H4 (cell line): ENCODE measurements at places on chromosomes 7 and 10. TPM values are rescaled to one million over a fixed set of nuclear protein-coding genes. Genes with fewer than 3 reads are reported as not detected.

GBX1 gene
- total RNA-seq = not detected in 2 replicates

GRCh38 chr7:8357536-8357935 is 75.9 kb upstream of the NXPH1 start:
- DNase-seq = no peak

DNA sequence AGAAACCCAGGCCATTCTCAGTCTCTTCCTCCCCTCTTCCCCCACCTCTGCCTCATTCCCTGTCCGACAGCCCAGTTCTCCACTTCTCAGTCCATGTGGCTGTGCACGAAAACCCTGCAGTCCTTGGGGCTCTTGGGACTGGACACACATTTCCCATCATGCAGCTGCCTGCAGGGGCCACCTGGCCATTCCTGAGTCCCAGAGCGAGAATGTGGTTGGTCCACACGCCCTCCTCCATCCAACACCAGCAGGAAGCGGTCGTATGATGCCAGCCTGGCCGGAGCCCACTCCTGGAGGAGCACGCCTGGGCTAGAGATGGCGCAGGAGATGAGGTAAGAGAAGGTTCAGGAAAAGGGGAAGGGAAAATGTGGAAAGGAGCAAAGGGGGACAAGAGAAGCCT is 222.5 kb downstream of the USP6NL start:
- no peak for DNase-seq

- no peak for DNase-seq
Observed at GRCh38 chr7:50798126-50798525, 15.4 kb upstream of the GRB10 start.

PPP1R9A gene
- total RNA-seq = 0.52 and 0.62 TPM in 2 replicates

- DNase-seq = no peak
Observed at GRCh38 chr7:30470163-30470770, 8.3 kb downstream of the NOD1 start.

DNA sequence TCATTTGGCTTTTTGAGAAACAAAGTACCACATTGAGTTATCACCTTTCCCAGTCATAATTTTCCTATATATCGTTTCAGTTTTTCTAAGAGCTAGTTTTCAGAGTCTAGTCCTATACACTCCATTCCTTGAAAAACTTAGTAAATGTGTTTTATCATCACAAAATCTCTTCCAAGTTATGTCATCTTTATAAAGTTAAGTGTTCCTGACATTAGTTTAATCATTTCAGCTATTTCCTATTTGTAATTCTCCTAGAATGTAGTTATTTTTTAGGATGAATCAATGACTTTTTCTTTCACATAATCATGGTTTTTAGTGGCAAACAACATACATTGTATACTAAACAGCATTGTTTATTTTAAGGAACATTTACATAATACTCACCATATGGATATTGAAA is 191.7 kb upstream of the BET1 start:
- DNase-seq = no peak

GRCh38 chr7:39605087-39605486 is 18.3 kb upstream of the RALA start:
- no peak for DNase-seq

NME8 gene
- total RNA-seq = not detected in 2 replicates

DNA sequence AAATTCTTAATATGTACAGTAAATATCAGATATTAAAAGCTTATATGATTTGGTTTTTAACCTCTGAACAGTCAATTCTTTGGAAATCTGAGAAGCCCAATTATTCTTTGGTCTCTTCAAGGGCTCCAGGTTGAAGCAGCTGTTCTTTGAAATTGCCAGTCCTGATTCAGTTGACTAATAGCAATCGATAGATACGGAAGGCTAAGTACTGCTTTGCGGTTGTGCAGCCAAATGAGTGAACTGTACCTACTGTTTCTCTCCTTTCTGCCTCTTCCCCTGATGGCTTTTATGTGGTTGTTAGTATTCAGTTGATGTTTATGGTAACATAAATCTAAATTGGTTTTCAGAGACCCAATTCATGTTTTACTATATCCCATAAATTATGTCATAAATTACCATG is 103.1 kb upstream of the RPA3 start:
- DNase-seq = no peak

DNA sequence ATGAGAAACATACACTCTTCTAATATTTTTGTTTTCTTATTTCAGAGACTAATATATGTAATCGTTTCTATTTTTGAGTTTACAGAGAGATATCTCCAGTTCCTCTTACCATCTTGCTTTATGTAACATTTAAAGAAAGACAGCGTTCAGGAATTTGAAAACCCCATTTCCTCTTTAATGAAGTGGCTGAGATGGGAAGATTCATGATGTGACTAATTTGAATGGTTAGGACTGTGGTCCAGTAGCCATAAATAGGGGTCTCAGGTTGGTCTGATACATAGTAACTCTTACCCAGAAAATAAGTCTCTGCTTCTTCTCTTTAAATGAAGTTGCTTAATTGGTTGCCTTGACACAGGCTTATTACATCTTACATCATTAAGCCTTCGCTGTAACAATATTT is 6.9 kb downstream of the KMT2E start:
- no peak for DNase-seq

DNA sequence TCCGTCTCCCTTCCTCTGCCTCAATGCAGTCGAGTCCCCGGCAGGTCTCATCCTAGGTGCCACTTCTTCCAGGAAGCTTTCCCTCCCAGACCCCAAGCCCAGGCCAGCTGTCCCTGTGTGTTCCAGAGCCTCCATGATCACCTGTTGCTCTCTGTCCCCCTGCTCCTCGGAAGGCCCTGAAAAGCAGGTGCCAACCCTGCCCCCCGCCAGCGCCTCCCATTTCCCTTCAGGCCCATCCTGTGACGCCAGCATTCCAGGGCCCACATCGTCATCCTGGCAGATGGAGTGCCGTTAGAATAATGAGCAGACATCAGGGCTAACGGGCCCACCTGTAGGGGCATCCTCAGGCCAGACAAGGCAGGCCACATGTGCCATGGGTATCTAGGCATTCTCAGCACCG is 253.0 kb upstream of the PPP2R2D start:
- DNase-seq = no peak

DNA sequence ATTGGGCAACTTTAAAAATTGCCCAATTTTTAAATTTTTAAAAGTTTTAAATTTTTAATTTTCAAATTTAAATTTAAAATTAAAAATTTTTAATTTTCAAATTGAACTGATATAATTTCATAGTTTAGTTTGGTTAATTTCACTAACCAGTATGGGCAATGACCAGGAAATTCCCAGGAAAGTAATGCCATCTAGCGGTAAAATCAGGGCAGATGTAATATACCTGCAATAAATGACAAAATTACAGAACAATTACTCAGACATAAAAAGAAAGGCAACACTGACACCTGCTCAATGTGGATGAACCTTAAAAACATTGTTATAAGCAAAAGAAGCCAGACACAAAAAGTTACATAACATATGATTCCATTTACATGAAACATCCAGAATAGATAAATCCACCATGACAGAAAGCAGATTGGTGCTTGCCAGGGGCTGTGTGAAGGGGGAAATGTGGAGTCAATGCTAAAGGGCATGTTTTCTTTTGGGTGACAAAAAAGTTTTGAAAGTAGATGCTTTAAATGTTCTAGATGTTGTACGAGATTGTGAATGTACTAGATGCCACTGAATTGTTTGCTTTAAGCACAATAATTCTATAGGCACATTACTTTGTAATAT is 28.6 kb upstream of the SLC16A12 start:
- DNase-seq = peak; percentile 46

HMX2 gene
- total RNA-seq = 0.27 TPM in 1 of 2 replicates, not detected in the other

GRCh38 chr7:91330191-91330808 is 66.1 kb downstream of the FZD1 start:
- no peak for DNase-seq

RBP3 gene
- total RNA-seq = not detected in 2 replicates

TMEM254 gene
- total RNA-seq = 6.9 and 14.8 TPM in 2 replicates

- peak; percentile 76 for DNase-seq
Observed at GRCh38 chr7:36600869-36601530, 123.3 kb downstream of the AOAH start.

SLF2 gene
- total RNA-seq = 13.9 and 14.0 TPM in 2 replicates

DNA sequence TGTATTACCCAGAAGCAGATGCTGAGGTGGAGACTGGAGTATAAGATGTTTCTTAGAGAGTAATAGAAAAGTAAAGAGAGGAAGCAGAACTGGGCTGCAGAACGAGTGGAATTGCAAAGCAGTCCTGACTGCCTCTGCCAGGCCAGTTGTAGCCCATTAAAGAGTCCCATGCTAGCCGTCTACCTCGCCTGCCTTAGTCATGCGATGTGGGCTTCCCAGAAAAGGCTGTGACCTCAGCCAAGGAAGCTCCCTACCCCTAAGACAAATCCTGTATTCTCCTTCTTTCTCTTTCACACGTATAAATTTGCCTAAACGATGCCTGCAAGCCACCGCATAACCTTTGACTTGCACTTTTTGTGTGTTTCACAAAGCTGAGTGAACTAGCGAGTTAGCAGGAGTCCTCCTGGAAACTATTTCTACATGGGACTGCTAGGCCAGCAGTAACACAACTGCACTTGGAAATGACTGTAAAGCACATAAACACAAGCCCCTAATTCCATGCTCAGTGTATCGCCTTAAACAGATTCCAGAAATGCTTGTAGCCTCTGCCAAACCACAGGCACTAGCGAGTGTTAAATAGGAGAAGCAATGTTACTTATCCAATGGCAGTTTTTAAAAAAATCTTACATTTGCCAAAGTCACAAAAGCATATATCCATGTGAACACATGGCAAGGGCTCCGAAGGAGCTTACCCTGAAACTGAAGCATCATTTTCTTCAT is 47.4 kb upstream of the GNAI1 start:
- peak; percentile 89 for DNase-seq

BAZ1B gene
- 68.6 and 74.8 TPM in 2 replicates for total RNA-seq

DNA sequence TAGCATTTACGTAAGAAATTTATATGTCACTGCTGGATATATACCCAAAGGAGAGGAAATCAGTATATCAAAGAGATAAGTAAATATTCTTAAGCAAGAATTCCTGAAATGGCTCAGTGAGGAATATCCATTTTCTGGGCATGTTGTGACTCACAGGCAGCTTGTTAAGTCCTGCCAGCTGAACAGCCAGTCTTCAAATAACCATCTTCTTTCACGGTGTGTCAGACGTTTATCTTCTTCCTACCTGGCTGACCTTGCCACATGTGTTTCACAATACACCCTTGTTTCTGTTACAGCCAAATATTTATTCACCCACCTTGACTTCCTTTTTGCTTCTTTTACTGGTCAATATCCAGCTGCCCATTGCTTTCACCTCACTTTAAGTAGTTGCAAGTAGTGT is 648.1 kb downstream of the ANKRD7 start:
- DNase-seq = peak; percentile 6

GRCh38 chr10:22391600-22391999 is 46.3 kb downstream of the SPAG6 start:
- no peak for DNase-seq

CDK14 gene
- 9.9 and 14.0 TPM in 2 replicates for total RNA-seq

GRCh38 chr7:35646289-35647023 is 48.5 kb downstream of the HERPUD2 start:
- no peak for DNase-seq

GCK gene
- not detected in 2 replicates for total RNA-seq

GRCh38 chr7:16123117-16123770 is 298.1 kb downstream of the CRPPA start:
- DNase-seq = no peak

GRCh38 chr10:95475003-95475383 is 86.2 kb downstream of the SORBS1 start:
- no peak for DNase-seq

DNA sequence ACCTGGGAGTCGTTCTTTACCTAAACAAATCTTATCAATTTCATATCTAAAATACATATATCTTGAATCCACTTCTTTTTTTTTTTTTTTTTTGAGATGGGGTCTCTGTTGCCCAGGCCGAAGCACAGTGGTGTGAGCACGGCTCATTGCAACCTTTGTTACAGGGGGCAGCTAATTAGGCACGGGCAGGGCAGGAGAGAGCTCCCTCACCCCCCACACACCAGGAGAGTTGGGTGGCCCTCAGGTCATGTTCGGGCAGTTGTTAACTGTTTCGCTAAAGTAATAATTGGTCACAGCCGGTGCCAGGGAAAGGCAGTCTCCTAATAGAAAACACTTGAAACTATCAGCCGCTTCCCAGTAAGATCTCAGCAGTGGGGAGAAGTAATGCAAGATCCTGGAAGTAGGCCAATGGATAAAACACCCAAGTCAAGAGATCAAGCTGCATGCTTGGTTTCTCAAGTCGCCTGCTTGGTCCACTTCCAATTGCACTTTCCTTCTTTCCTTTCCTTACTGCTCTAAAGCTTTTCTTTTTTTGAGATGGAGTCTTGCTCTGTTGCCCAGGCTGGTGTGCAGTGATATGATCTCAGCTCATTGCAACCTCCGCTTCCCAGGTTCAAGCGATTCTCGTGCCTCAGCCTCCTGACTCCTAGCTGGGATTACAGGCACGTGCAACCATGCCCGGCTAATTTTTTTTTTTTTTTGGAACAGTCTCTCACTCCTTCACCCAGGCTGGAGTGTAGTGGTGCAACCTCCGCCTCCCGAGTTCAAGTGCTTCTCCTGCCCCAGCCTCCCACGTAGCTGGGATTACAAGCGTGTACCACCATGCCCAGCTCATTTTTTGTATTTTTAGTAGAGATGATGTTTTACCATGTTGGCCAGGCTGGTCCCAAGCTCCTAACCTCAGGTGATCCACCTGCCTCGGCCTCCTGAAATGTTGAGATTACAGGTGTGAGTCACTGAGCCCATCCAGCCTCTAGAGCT is 21.3 kb upstream of the EFCAB10 start:
- DNase-seq = no peak

DNA sequence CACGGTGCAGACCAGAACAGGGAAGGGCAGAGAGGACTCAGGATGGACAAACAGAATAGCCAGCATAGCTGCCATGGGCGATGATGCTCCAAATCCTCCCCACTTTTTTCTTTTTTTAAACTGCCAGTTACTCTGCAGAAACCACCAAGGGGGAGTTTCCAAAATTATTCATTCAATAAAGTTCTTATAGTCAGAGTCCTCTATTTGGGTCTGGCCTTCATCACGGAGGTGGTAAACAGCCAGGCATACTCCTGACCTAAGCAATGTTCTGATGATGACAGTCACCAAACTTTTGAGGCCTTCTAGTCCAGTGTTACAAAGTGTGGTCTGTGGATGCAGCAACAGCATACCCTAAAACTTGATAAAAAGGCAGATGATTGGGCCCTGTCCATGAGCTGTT is 12.3 kb downstream of the RAPGEF5 start:
- no peak for DNase-seq

HECW1 gene
- 25.9 and 33.8 TPM in 2 replicates for total RNA-seq

ANKRD61 gene
- 1.3 TPM in 1 of 2 replicates, not detected in the other for total RNA-seq

DNA sequence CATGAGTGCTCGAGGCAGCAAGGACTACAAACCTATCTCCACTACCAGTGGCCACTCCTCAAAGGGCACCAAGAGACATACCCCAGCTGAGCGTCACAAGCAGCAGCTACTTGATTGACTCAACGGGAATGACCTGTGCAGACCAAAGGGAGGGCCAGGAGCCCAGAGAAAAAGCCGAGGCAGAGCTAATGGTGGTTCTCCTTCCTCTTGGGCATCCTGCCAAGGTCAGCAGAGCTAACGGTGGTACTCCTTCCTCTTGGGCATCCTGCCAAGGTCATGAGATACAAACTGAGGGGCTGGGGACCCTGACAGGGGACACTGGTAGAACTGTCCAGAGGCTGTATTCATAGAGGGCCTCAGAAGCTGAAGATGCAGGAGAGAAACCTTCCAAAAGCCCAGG is 60.4 kb downstream of the FAM53B start:
- DNase-seq = no peak
